Activated CD4-positive, alpha-beta T cell treated with anti-CD3 and anti-CD28 coated beads, Interleukin-2, amount 50 U/mL, for 1 hour (primary cell): ENCODE measurements at places on chromosomes 1 and 21.
A peak's percentile ranks its signal among the peaks of the same experiment; 100 is the strongest.

- no peak for DNase-seq
These were observed 54.2 kb upstream of the EEIG2 start for GRCh38 chr1:108505763-108506070.

- DNase-seq, result peak; percentile 54
These were observed 19.2 kb upstream of the CDK18 start for GRCh38 chr1:205484985-205485967.

- no peak for DNase-seq
These were observed 123.4 kb downstream of the POU2F1 start for GRCh38 chr1:167344112-167344511.

DNA sequence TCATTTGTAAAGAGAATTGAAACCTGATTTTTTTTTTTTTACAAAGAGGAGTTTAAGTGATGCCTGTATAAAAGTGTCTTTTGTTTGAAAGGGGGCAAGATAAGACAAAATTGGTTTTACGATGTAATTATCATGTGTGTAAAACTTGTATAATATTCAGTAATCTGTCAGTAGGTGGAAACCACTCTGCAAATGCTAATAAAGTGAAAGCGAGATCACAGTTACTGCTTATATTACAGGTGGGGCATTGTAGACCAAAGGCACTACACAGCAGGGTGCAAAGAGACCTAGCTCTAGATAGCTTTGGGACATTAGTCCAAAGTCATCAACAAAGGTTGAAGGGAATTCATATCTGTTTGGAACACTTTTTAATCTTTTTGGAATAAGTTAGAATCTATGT, 174.2 kb downstream of the LHX8 start:
- no peak for DNase-seq

- no peak for DNase-seq
These were observed 100.6 kb downstream of the RHOU start for GRCh38 chr1:228835911-228836310.

DNA sequence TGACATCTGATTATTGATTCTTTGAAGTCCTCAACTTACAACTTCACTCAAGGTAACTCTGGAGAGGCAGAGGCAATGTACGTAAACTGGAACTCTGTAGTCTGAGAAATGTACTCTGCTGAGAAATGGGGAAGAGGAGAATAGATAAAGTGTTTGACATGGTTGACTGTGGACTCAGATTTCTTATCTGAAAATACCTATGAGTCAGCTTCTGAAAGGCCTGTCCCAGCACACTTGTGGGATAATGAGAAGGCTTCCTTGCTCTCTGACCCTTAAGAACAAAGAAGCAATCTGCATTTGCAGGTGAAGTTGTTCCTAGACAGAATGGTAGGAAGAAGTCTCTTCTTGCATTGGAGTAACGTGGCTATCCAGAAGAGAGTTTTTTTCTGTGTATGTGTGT, 1573.5 kb downstream of the BRINP3 start:
- no peak for DNase-seq

DNA sequence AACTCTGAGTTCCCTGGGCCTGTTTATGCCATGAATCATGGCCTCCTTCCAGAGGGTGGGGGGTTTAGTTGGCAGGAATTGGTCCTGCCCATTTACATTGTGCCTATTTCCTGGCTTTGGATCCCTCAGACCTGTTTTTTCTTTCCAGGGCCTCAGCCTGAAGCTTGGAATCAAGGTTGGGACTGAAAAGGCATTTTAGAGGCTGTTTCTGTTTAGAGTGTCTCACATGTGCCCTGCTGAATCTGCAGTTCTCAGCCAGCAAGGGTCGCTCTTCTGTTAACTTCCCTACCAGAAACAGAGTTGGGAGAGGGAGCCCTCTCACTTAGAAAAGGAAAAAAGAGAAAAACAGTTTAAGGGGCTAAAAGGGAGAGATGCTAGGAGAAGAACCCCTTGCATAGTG, 191.1 kb downstream of the PTPRC start:
- DNase-seq, result no peak

DNA sequence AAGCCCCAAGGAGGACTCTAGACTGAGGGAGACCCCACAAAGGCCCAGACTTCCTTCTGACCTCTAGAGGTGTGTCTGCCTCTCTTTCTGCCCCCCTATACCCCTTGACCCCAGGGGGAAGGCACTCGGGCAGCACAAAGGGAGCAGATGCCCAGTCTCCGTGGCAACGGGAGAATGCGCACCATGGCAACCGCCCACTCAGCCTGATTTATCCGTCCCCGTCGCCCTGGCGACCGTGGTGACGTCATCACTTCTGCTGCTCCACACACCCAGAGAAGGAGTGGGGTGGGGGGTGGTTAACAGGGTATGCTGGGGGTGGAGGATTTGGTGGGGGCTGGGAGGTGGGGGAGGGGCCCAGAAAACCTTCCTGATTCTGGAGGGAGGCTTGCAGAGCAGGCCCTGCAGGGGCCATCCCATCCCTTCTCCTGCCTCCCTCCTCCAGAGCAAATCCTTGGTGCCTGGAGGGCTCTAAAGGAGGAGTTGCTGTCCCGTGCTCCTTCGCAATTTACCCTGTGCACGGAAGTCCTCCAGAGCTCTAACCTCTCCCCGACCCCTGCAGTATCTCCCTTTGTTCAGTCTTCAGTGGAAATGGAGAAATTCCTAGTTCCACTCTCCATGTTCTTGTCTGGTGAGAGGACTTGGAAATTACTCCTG, 6.3 kb downstream of the CELF3 start:
- peak; percentile 45 for DNase-seq

DNA sequence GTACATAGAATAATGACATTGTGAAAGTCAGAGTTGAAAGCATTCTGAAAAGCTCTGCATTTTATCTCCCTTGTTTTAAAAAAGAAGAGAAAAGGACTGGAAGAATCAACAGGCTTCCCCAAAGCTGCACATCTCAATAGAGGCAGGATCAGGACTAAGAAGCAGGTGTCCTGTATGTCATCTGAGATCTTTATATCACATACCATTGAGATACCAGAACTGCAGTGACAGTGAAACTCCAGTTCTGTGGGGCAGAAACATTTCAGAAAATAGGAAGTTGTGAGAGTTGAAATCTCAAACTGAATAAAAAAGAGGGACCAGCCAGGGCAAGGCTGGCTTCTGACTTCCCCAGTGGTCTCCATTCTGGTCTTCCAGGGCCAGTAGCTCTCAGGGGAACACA, 33.0 kb upstream of the SH2D1B start:
- DNase-seq, result no peak

GRCh38 chr1:248825136-248825535, 579 bp downstream of the SH3BP5L start:
- DNase-seq, result no peak

DNA sequence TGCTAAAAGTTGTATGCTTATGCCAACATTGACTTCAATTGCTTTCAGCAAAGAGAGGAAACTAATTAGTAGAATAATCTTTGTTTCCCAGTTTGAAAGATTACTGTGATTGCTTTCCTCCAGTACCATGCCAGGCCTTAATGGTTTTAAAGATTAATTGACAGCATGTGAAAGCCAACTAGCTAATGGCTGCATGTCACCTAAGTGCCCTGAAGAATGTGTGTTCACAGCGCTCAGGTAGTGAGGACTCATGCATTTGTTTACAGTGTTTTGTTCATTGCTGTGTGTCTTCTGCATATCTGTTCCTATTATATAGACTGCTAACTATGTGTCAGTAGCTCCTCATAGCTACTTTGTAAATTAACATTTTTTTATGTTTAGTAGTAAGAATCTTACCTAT, 335.6 kb downstream of the LRRIQ3 start:
- DNase-seq, result no peak

DNA sequence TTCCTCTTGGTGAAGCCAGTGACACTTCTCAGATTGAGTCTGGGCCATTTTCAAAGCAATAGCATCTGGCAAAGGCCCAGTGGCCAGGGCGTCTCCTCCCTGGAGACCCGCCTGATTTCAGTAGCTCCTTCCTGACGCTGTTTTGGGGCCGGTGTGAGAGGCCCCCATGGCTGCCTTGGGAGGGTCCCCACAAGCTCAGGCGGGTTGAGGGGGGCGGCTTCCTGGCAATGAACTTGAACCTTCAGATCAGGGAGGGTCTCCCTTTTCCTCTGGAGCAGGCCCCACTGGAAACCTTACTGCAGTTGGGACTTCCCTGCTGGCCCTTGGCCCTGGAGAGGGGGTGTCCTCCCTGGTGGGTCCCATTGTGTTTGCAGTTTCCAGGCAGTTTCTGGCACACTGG, 121.2 kb downstream of the CRYAA start:
- no peak for DNase-seq

GRCh38 chr1:206502403-206502802, 4.9 kb upstream of the RASSF5 start:
- DNase-seq, result no peak

- no peak for DNase-seq
These were observed 29.7 kb downstream of the UBE2T start for GRCh38 chr1:202311875-202312635.

DNA sequence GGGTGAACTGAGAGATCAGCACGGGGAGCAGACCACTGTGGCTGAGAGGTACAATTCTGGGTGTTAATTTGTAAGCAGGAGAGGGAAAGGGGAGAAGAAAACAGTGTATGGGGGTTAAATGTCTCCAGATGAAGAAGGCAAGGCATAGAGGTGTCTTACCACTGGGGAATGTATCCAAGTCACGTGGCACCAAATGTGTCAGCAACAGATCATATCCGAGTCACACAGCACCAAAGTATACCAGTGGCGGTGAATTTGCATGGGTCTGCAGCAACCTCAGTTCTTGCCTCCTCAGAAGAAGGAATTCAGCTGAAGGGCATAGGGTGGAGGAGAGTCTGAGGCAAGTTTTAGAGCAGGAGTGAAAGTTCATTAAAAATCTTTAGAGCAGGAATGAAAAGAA, 21.2 kb upstream of the SYCP1 start:
- no peak for DNase-seq

- no peak for DNase-seq
These were observed 83.9 kb downstream of the SMYD2 start for GRCh38 chr1:214364786-214365295.

GRCh38 chr1:100627936-100628335, 90.0 kb downstream of the GPR88 start:
- no peak for DNase-seq

DNA sequence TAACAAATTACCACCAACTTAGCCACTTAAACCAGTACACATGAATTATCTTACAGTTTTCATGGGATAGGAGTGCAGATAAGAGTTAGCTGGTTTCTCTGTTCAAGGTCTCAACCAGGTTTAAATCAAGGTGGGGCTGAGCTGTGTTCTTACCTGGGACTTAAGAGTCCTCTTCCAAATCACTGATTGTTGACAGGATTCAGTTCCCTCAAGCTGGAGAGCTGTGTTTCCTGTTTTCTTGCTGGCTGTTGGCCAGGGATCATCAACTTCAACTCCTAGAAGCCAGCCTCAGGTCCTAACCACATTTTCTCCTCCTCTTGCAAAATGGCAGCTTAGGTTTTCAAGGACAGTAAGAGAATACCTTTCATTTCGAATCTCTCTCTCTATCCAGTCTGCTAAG, 123.8 kb upstream of the CHRM3 start:
- no peak for DNase-seq

- DNase-seq, result peak; percentile 40
These were observed 71.1 kb downstream of the IER5 start for GRCh38 chr1:181159451-181160140.

DNA sequence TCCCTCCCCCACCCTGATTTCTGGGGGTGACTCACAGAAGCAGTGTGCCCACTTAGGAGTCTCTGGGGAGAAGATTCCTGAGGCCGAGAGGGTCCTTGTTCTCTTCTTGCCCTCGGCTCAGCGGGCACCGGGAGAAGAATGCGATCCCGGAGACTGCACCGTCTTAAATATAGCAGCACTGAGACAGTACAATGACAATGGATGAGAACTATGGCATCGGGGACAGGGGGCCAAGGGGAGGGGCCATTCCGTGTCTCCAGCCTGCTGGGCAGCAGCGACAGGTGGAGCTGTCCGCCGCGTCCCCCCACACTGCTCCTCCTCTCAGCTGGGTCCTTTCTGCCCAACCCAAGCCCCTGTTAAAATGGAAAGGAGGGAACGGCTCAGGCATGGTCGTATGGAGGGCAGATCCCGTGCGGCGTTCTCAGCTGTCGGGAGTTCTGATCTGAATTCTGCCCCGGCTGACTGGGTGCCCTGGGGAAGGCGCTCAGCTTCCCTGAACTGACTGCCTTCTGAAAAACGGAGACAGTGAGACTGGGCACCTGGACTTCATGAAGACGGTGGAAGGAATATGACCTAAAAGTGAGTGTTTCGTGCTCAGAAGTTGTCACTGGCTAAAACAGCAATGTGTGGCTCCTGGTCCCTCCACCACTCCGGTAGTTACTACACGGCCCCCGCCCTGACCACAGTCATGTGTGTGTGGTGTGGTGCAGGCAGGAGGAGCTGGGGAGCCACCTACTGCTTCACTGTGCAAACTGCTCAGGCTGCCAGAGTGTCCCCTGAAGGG, at the start of gene MYOM3:
Gene MYOM3 (minus strand): TSS at position 140 of the 784 bp plus-strand sequence. CDS start 3,499 bp downstream, outside the sequence.
- DNase-seq, result peak; percentile 30

GRCh38 chr1:10834770-10835412, 38.4 kb upstream of the CASZ1 start:
- no peak for DNase-seq

DNA sequence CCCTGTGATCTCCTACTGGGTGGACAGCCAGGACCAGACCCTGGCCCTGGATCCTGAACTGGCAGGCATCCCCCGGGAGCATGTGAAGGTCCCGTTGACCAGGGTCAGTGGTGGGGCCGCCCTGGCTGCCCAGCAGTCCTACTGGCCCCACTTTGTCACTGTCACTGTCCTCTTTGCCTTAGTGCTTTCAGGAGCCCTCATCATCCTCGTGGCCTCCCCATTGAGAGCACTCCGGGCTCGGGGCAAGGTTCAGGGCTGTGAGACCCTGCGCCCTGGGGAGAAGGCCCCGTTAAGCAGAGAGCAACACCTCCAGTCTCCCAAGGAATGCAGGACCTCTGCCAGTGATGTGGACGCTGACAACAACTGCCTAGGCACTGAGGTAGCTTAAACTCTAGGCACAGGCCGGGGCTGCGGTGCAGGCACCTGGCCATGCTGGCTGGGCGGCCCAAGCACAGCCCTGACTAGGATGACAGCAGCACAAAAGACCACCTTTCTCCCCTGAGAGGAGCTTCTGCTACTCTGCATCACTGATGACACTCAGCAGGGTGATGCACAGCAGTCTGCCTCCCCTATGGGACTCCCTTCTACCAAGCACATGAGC, 17.2 kb upstream of the SLC25A44 start:
- no peak for DNase-seq

DNA sequence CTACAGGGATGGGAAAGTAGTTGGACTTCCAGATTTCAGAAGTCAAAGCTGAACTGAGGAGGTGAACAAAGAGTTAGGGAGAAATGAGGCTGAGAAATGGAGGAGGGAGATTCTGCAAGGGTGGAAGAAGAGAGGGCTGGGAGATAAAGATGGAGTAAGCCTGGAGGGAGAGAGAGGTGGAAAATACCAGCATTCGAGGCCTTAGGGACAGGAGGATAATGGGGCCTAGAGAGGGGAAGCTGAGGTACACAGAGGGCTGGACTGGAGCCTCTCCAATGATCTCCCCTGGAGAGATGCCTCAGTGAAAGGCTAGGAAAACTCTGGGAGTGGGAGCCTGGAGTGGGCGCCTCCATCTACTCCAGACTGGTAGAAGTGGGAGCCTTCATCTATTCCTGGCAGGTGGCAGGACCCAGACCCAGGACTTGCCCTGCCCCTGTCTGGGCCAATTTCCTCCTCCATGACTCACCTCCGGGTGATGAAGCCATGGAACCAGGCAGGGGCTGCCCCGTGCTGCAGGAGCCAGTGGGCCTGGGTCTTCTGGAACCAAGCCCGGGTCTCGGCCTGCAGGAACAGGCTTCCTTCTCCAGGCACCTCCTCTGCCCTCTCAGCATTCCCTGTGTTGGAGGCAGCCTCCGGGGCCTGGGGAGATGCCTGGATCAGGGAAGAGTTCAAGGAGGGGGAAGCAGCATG, 1.9 kb downstream of the SH2D2A start:
- peak; percentile 51 for DNase-seq
